ENCODE measurements at places on chromosomes 2 and 18. TPM values are rescaled to one million over a fixed set of nuclear protein-coding genes. Genes with fewer than 3 reads are reported as not detected.
A peak's percentile ranks its signal among the peaks of the same experiment; 100 is the strongest.

Gene HDAC4
- total RNA-seq = 19.9 TPM

Gene METAP1D
- 6.2 TPM for total RNA-seq

Gene GPR55
- total RNA-seq = not detected

Gene EGR4
- total RNA-seq = 2.2 TPM

Gene NAT8
- total RNA-seq = not detected

Gene IDH1
- 85.9 TPM for total RNA-seq

GRCh38 chr18:24942144-24942543, 409.8 kb downstream of the ZNF521 start:
- DNase-seq = no peak

DNA sequence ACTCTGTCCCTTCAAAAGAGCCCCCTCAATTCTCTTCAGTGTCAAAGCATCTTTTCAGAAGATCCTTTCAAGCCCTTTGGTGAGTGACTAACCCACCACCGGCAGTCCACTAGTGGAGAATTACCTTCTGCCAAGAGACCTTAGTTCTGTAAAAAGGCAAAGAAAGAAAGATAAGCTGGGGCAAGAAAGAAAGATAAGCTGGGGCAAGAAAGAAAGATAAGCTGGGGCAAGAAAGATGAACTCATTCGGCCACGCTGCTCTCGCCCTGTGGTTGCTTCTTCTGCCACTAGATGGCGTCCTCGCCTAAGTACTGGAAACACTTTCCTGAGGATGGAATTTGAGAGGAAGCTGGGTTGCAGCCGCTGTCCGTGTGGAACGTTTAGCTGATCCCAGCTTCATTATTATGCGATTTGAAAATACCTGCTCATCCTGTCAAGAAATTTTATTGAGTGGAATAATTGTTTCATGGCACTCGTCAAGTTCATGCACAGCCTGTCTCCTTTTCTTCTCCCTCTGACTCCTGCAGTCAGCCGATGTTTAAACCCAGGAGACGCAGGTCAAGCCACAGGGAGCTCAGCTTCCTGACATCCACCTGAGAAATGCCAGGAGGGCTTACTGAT, 17.3 kb upstream of the ANXA4 start:
- peak; percentile 90 for DNase-seq

- no peak for DNase-seq
Measured at GRCh38 chr2:220127311-220127710, 499.9 kb downstream of the SLC4A3 start.

DNA sequence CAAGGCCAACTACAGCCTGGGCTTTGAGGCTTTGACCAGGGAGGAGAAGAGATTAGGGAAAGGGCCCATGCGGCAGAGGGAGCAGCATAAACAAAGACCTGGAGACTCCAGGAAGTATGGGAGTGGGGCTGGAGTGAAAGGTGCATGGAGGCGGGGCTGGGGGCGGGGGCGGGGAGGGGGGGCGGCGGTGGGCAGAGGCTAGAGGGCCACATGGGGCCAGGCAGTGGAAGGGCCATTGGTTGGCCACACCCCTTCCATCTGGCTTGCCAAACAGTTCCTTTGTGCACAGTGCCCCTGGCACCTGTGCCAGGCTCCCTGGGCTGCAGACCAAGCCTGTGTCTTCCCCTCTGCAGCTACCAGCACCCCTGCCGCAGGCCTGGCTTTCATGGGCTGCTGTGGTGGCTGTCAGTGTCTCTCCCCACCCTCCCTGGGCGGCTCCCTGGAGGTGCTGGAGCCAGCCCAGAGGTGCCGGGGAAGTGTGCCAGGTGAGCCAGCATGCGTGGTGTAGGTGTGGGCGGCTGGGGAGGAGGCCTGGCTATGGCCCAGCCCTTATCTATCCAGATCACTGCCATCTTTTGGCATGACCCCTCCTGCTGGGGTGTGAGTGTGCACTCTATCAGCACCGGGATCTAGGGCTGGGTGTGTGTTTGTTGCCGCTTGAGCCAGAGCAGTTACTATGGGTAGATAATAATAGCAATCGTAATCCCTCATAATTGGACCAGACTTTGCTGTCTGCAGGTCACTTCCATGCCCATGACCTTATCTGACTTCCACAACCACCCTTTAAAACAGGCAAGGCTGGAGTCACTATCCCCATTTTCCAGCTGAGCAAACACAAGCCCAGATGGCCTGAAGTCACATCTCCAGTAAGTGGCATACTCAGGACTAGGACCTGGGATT, 30.5 kb downstream of the DNMT3A start:
- peak; percentile 37 for DNase-seq

DNA sequence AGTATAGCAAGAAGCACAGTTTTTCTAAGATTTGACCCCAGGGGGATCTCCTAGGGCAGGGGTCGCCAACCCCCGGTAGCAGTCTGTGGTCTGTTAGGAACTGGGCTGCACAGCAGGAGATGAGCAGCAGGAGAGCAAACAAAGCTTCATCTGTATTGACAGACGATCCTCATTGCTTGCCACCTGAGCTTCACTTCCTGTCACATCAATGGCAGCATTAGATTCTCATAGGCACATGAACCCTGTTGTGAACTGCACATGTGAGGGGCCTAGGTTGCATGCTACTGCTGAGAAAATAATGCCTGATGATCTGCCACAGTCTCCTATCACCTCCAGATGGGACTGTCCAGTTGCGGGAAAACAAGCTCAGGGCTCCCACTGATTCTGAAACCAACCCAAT, 136.2 kb downstream of the RGPD3 start:
- no peak for DNase-seq

- DNase-seq = no peak
Measured at GRCh38 chr18:77105680-77106079, 26.9 kb downstream of the MBP start.

DNA sequence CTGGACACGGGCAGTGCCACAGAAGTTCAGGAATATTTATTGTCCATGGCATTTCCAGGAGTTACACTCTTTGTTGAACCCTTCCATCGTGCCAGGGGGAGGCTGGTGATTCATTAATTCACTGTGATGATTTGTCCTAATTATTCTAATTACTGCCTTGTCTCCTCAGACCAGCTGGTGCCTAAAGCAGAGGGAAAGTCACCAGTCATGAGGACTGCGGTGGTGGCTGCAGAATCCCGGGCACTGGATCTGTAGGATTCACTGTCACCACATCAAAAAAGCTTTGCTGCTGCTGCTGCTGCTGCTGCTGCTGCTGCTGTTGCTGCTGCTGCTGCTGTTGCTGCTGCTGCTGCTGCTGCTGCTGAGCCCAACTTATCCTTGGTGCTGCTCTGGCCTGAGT, 908.2 kb downstream of the TSN start:
- no peak for DNase-seq

- DNase-seq = no peak
Measured at GRCh38 chr2:230318190-230319121, 8.5 kb upstream of the SP140L start.

- DNase-seq = no peak
Measured at GRCh38 chr2:46385786-46386577, 88.8 kb downstream of the EPAS1 start.

- peak; percentile 61 for DNase-seq
Measured at GRCh38 chr2:64327510-64328414, 126.2 kb upstream of the LGALSL start.

- no peak for DNase-seq
Measured at GRCh38 chr18:58132595-58133261, 88.7 kb downstream of the NEDD4L start.

DNA sequence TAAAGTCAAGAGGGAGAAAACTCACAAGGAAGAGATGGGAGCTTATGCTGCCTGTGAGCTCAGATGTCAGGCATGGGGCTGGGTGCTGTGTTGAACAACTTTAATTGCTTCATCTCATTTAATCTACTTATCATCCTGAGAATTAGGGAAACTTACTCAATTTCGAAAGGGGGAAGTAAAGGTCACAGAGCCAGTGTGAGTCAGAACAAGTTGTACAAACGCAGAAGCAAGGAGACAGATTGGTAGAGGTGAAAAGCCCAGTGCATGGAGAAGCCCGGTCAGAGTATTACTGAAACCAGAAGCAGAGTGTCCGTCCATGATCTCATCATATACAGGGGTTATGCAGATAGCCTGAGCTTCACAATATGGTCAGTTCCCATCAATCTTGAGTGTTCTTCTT, 281.1 kb upstream of the POU3F3 start:
- DNase-seq = no peak

- DNase-seq = no peak
Measured at GRCh38 chr18:57364460-57364859, 12.1 kb downstream of the ST8SIA3 start.

GRCh38 chr2:113291191-113291590, 12.5 kb upstream of the PAX8 start:
- no peak for DNase-seq

DNA sequence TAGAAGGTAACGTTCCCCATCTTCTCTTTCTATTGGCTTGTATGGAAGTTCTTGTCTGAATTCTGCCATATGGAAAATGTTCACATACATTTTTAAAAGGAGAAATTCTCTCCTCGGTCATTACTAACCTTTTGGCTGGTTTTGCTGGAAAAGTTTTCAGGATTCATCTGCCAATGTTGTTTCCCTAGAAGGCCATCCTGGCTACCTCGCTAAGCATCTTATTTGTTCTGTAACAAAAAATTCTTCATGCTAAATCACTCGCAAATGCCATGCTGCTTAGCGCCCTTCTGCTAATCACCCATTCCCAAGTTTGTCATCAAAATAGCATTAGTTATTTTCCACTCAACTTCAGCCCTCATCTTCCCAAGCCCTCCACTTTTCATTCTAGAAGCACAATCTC, 262.0 kb downstream of the SLC8A1 start:
- DNase-seq = no peak

DNA sequence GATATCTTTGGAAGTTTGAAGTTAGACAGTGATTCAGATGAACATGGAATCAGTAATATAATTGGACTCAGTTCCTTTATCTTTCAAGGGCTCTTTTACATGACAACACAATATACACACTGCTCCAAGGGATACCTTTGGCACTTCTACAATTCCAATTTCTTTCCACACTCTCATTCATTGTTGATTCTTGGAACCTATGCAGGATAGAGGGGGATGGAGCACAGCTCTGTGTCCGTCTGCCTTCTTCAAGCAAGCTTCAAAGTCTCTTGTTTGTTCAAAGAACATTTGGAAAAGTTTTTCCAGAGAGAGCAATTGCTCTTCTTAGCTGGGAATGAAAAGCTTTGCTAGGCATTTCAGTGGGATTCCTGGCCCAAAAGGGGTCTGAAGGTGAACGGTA, 276.2 kb upstream of the ZEB2 start:
- DNase-seq = no peak

Data from HT-29 (cell line).